Stimulated activated CD4-positive, alpha-beta T cell treated with anti-CD3 and anti-CD28 coated beads, Interleukin-1b, Interleukin-23, amount 100 ng/mL, for 1 hour (primary cell): ENCODE measurements at places on chromosomes 3 and 15.

GRCh38 chr3:123270818-123271217 is 69.1 kb downstream of the SEC22A start:
- DNase-seq, result no peak

GRCh38 chr3:112132975-112133448 is at the start of gene GCSAM:
Gene GCSAM (minus strand): TSS chr3:112133248. CDS start chr3:112133120, 128 bp downstream.
- peak; percentile 29 for DNase-seq

DNA sequence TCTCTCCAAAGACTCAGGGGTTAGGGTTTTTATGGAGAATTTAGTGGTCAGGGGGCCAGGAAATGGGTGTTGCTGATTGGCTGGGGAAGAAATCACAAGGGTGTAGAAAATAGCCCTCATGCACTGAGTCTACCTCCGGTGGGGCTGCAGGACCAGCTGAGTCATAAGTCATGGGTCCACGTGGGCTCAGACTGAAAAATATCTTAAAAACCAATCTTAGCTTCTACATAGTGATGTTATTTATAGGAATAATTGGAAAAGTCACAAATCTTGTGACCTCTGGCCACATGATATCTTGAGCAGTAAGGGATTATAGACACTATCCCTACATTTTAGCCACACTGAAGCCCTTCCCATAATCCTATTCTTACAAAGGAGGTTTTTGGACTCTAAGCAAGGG is 224.0 kb downstream of the DPH6 start:
- no peak for DNase-seq

GRCh38 chr3:28575746-28576613 is 227.4 kb upstream of the AZI2 start:
- no peak for DNase-seq

DNA sequence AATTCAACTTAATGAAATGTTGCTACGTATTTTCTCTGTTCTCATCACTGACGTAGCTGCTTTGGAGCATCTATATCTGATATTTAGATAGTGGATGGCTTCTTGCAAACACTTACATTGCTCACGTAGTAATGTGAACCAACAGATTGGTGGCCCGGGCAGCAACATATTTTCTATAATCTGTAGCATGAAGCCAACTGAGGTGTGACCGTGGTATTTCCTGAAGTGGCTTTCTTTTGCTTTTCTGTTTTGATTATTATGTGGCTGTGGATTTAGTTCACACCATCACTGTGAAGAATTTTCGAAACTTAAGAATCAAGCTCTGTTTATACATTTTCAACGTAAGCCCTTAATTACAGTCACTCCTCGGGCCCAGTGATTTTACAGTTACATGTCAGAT is 288.5 kb downstream of the LPP start:
- no peak for DNase-seq

DNA sequence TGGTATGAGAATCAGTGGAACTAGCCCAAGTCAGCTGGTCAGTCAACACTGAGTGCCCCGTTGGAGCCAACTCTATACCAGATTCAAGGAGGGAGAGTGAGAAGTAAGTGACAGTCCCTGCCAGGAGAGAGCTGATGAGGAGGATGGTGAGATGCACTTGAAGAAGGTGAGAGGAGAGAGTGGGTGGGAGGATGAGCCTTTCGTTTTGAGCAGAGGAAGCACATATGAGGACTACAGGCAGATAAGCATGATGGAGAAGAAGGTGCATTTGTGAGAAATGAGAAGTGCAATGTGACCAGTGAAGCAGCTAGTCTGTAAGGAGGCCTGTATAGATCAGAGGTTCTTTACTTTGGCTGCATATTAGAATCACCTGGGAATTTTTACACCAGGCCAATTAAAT is 40.4 kb downstream of the NME9 start:
- DNase-seq, result no peak

GRCh38 chr3:188507244-188507720 is 353.3 kb downstream of the LPP start:
- no peak for DNase-seq

GRCh38 chr3:21718161-21718765 is 32.7 kb downstream of the ZNF385D start:
- no peak for DNase-seq
